A549 treated with Mapracorat at 1 μM for 4 hours (cell line): ENCODE measurements at places on chromosomes 7 and 10. TPM values are rescaled to one million over a fixed set of nuclear protein-coding genes. Genes with fewer than 3 reads are reported as not detected.

The IGF2BP3 gene
- total RNA-seq: 21.3 to 32.5 TPM (median 29.1 TPM) in 5 replicates

The SMARCD3 gene
- total RNA-seq: 7.7 to 11.6 TPM (median 9.9 TPM) in 5 replicates

The SMO gene
- 10.9 to 16.2 TPM (median 13.6 TPM) in 5 replicates for total RNA-seq

The ANKMY2 gene
- 12.2 to 17.2 TPM (median 13.4 TPM) in 5 replicates for total RNA-seq

The PSD gene
- total RNA-seq: 0.20 to 0.53 TPM (median 0.31 TPM) in 5 replicates

The FGFBP3 gene
- total RNA-seq: 2.2 to 3.1 TPM (median 2.4 TPM) in 5 replicates

The HOXA4 gene
- 1.3 to 2.2 TPM (median 1.8 TPM) in 5 replicates for total RNA-seq

The EPHB6 gene
- total RNA-seq: 0.28 to 0.60 TPM (median 0.50 TPM) in 5 replicates

The CYP26A1 gene
- total RNA-seq: 1.7 to 3.0 TPM (median 2.5 TPM) in 5 replicates

The SPOCK2 gene
- 0.29 to 0.69 TPM (median 0.45 TPM) in 5 replicates for total RNA-seq

The CABCOCO1 gene
- total RNA-seq: 0.19 to 0.83 TPM (median 0.27 TPM) in 5 replicates

The NEURL1 gene
- 0.52 to 0.87 TPM (median 0.62 TPM) in 5 replicates for total RNA-seq

The ABCA13 gene
- 0.04 to 0.08 TPM (median 0.05 TPM) in 4 of 5 replicates, not detected in the other for total RNA-seq

The OR2A12 gene
- total RNA-seq: not detected in 5 replicates

The PAOX gene
- total RNA-seq: 1.5 to 3.1 TPM (median 1.9 TPM) in 5 replicates

The HKDC1 gene
- 8.7 to 13.7 TPM (median 10.3 TPM) in 5 replicates for total RNA-seq

The RSPH10B gene
- total RNA-seq: 0.08 to 0.11 TPM (median 0.09 TPM) in 4 of 5 replicates, not detected in the other

The PKD1L1 gene
- 0.07 to 0.44 TPM (median 0.32 TPM) in 5 replicates for total RNA-seq

The TRIP6 gene
- 41.1 to 59.3 TPM (median 54.1 TPM) in 5 replicates for total RNA-seq

The SPDYE11 gene
- total RNA-seq: not detected in 5 replicates

The AUTS2 gene
- 2.6 to 5.5 TPM (median 3.6 TPM) in 5 replicates for total RNA-seq

The CLIP2 gene
- total RNA-seq: 11.9 to 18.2 TPM (median 15.5 TPM) in 5 replicates

The HSPA14 gene
- total RNA-seq: 40.5 to 44.0 TPM (median 43.1 TPM) in 5 replicates

The AKR1C4 gene
- 0.15 to 0.25 TPM (median 0.21 TPM) in 4 of 5 replicates, not detected in the other for total RNA-seq

The ELFN1 gene
- total RNA-seq: 0.23 to 0.49 TPM (median 0.30 TPM) in 5 replicates

The MMD2 gene
- total RNA-seq: not detected in 5 replicates

The TNRC18 gene
- total RNA-seq: 33.3 to 46.4 TPM (median 43.6 TPM) in 5 replicates

The HOXA10 gene
- 6.8 to 7.8 TPM (median 7.7 TPM) in 5 replicates for total RNA-seq

The IL15RA gene
- total RNA-seq: 2.4 to 3.7 TPM (median 2.7 TPM) in 5 replicates

The KLF14 gene
- total RNA-seq: 0.08 TPM in 1 of 5 replicates, not detected in the others

The TCERG1L gene
- total RNA-seq: not detected in 5 replicates

The BZW2 gene
- total RNA-seq: 88.6 to 98.1 TPM (median 94.8 TPM) in 5 replicates

The LRCH4 gene
- 12.3 to 18.3 TPM (median 16.0 TPM) in 5 replicates for total RNA-seq

The SLC13A4 gene
- total RNA-seq: 0.07 to 0.23 TPM in 2 of 5 replicates, not detected in the others

The SLC25A13 gene
- total RNA-seq: 33.3 to 38.5 TPM (median 34.0 TPM) in 5 replicates

The MET gene
- 60.7 to 85.2 TPM (median 75.3 TPM) in 5 replicates for total RNA-seq

The RHOBTB1 gene
- 10.1 to 13.0 TPM (median 12.5 TPM) in 5 replicates for total RNA-seq

The SEMA3E gene
- 1.7 to 2.4 TPM (median 2.1 TPM) in 5 replicates for total RNA-seq

The MTERF1 gene
- total RNA-seq: 10.3 to 12.2 TPM (median 11.8 TPM) in 5 replicates

The RADIL gene
- total RNA-seq: 1.6 to 2.8 TPM (median 2.7 TPM) in 5 replicates

The ITIH2 gene
- 0.23 to 0.31 TPM (median 0.28 TPM) in 5 replicates for total RNA-seq

The SPDYE6 gene
- total RNA-seq: not detected in 5 replicates

The DPYSL4 gene
- 15.2 to 21.3 TPM (median 18.9 TPM) in 5 replicates for total RNA-seq

The RBM48 gene
- 6.0 to 7.3 TPM (median 6.2 TPM) in 5 replicates for total RNA-seq

The GJD4 gene
- total RNA-seq: 0.08 to 0.10 TPM in 2 of 5 replicates, not detected in the others

The PHKG1 gene
- total RNA-seq: 0.19 to 0.58 TPM (median 0.26 TPM) in 5 replicates

The MMP21 gene
- 0.08 to 0.11 TPM in 2 of 5 replicates, not detected in the others for total RNA-seq

The PPP1R3C gene
- 22.1 to 28.4 TPM (median 23.7 TPM) in 5 replicates for total RNA-seq

The HABP2 gene
- 0.04 to 0.13 TPM (median 0.09 TPM) in 4 of 5 replicates, not detected in the other for total RNA-seq

The VWC2 gene
- total RNA-seq: not detected in 5 replicates

The ZNF727 gene
- not detected in 5 replicates for total RNA-seq

The OR2A1 gene
- total RNA-seq: not detected in 5 replicates
